PC-3 (cell line): ENCODE measurements at places on chromosomes 12 and 14.

- no peak for DNase-seq
These were observed 79.9 kb downstream of the TAOK3 start for GRCh38 chr12:118292836-118293235.

DNA sequence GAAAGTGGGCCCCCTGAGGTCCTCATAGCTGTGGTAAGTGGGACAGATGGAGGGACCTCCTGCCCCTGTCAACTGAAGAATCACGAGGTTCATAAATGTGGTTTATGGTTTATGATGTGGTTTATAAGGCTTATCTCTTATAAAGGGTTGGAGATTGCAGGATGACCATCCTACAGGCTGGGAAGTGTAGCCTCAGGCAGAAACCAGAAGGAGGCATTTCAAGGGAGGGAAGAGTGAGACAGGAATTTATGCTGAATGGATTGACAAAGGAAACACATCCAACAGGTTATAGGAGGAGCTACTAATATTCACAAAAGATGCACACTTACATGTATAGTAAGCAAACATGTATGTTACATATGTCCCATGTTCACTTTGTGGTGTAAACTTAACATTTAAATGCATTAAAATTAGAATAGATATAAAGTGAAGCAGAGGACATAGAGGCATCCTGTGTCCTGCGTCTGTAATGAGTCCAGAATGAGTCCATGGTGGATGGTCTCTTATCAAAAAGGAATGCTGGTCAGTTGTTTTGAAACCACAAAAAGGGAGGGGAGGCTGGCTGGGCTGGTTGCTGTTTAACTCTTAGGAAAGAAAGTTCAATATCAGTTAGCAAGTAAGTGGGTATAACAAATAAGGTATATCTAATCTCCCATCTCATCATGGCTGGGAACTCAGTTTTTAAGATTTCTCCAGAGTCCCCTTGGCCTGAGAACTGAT is 149.0 kb upstream of the RMST start:
- DNase-seq: no peak

DNA sequence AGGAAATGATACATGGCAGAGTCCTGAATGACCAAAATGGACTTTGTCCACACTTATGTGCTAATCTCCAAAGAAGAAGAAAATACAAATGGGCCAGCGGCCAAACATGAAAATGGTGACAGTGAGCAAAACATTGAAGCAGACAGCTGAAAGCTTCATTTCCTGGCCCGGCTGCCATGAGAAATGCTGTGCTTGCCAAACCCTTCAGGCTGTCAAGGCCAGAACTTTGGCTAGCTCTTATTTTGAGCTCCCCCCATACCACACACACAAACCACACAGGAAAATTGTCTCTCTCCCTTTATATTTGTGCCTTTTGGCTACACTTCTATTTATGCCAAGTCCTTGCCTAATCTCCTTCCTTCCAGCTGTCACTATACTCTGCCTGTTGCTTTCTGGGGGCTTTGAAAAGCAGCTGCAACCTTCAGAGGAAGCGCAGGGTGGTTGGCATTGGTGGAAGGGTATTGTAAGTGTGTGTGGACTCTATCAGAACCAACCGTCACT is 323.8 kb downstream of the RAD51B start:
- DNase-seq: peak; percentile 28

GRCh38 chr12:22209422-22209821 is 125.1 kb downstream of the ST8SIA1 start:
- no peak for DNase-seq

DNA sequence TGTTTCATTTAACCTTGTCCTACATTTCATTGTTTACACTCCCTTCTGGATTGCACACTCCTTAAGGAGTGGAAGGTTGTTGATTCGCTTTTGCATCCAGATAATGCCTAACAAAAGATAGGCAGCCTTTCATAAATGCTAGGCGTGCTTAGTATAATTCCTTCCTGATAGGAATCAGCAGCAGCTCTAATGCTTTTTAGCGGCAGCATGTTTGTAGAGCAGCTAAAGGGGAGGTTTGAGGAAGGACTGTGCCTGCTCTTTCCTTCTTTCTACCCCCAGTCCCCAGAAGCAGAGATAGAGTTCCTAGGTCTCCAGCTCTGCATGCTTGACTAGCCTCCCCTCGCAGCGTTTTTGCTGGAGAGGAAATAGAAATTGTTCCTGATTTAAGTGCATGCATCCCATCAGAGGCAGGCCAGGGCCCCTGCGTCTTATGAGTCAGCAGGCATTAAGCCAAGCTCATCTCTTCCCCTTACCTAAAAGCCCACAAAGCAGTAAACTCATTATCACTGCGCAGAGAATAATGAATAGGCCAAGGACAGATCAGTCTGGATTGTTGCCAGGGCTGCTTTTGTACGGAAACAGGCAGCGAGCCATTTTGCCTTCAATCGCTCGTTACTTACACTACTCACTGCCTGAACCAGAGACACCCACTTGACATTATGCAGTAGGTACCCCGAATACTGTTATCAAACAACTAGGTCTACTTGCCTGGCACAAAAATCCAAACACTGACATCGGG is 14.0 kb upstream of the TBPL2 start:
- peak; percentile 96 for DNase-seq
